ENCODE measurements at places on chromosomes 4 and X. TPM values are rescaled to one million over a fixed set of nuclear protein-coding genes. Genes with fewer than 3 reads are reported as not detected.

Gene PRDM5
- 7.0 TPM for total RNA-seq

Gene ADGRL3
- total RNA-seq: 7.6 TPM

DNA sequence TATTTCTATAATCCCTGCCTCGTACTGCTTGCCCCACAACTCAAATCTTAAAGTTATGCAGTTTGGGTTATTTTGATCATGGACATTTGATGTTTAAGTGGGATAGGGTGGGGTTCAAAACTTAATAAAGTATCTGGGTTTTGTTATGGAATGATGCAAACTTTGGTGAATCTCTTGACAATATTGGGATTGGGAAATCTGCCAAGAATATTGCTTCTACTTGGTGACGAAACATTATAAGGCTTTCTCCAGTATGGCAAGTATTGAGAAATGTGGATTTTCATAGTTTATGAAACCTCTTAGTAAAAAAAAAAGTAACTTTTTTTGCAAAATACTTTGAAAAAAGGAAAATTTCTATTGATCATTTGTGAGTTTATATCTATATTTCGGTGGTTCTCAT, 130.8 kb upstream of the SFRP2 start:
- H3K4me3 ChIP-seq: no peak overlapping the region
- H3K27me3 ChIP-seq: no peaks in the 10 kb centered on the region
- no peak for DNase-seq
- no peaks in the 10 kb centered on the region for H3K4me1 ChIP-seq

DNA sequence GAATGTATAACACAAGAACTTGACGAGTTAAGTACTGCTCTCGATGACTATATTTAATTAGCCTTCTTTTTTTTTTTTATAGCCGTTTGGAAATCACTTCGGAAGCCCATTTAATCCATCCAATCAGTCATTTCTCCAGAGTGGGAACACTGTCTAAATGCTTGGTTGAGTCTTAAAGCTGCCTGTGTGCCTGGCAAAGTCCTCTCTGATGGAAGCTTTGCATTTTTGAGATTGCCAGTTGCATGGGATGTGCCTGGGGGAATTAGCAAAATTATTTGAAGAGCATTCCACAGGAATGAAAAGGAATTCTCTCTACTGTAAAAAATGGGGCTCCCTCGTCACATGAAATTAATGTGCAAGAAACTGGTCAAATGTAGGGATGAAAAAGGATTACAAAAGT, 398.8 kb upstream of the RPS6KA3 start:
- no peak overlapping the region for H3K4me3 ChIP-seq
- no peaks in the 10 kb centered on the region for H3K27me3 ChIP-seq
- H3K4me1 ChIP-seq: no peaks in the 10 kb centered on the region
- no peak for DNase-seq
- H3K36me3 ChIP-seq: no peaks in the 10 kb centered on the region

GRCh38 chr4:2092669-2093053, 33.5 kb downstream of the NAT8L start:
- H3K4me3 ChIP-seq: no peak overlapping the region
- no peaks in the 10 kb centered on the region for H3K36me3 ChIP-seq
- no peaks in the 10 kb centered on the region for H3K4me1 ChIP-seq
- H3K27me3 ChIP-seq: no peaks in the 10 kb centered on the region

DNA sequence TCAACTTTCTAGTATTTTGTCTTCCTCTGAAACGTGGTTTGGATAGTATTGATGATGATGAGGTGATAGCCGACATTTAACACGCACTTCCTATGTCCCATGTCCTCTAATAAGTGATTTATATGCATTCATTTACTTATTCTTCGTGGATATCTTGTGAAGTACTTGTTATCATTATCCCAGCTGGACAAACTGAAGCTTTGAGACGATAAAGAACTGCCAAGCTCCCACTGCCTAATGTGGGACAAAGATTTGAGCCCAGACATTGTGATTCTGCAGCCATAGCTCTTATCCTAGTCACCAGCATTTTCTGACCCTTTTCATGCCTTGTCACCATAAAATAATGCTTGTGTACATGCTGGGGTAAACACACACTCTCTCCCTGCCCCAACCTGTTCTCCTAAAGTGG, 92.5 kb downstream of the RAPGEF2 start:
- no peak for DNase-seq
- peaks cover 42% of the 10 kb centered on the region for H3K4me1 ChIP-seq
- H3K4me3 ChIP-seq: no peak overlapping the region
- peaks cover 4% of the 10 kb centered on the region for H3K36me3 ChIP-seq

DNA sequence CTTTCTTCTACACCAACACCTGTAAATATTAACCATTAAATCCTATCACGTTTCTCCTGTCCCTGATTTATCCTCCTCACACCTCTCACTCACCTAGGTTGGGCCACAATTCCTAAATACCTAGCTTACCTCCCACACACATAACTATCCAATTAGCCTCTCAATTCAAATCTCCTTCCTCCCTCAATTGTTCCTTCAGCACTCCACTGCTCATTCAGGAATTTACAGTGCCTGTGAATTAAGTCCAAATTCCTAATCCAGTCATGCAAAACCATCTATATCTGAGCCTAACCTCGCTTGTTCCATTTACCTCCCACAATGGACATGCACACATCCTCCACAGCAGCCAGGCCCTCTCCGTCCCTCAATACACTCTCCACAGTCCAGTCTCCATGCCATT, 17.5 kb downstream of the ANXA5 start:
- no peaks in the 10 kb centered on the region for H3K4me1 ChIP-seq
- no peak for DNase-seq
- no peaks in the 10 kb centered on the region for H3K36me3 ChIP-seq
- no peak overlapping the region for H3K27ac ChIP-seq
- no peaks in the 10 kb centered on the region for H3K27me3 ChIP-seq

All from heart left ventricle (tissue), 16 donors.